ENCODE measurements at places on chromosomes 2 and 18.

DNA sequence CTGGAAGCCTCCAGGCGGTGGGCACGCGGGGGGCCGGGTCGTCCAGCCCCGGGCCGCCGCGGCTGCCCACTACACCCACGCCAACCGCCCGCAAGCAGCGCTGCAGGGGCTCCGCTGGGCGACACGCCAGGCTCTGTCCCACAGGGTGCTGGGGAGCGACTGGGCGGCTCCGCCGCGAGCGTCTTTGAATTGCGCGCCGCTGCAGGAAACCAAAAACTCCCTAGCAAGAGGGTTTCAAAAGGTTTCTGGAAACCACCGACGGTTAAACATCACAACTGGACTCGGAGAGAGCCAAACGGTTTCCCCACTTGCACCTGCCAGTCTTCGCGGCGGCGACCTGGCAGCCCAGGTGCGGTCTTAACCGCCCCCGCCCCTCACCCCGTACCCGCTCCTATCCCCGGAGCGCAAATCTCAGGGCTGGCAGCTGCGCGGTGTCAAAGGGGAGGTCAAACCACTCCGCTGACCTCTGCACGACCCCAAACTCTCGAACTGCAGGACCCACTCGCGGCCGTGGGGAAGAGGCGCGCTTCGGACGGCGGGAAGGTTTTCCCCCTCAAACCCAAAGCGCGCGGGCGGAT is 1.0 kb downstream of the CXCR4 start:
- no peak for DNase-seq

- no peak for DNase-seq
Measured at GRCh38 chr2:113173542-113174375, at the start of gene PSD4. Gene PSD4 (plus strand): TSS chr2:113173971. CDS start chr2:113182457, 8,486 bp downstream.

DNA sequence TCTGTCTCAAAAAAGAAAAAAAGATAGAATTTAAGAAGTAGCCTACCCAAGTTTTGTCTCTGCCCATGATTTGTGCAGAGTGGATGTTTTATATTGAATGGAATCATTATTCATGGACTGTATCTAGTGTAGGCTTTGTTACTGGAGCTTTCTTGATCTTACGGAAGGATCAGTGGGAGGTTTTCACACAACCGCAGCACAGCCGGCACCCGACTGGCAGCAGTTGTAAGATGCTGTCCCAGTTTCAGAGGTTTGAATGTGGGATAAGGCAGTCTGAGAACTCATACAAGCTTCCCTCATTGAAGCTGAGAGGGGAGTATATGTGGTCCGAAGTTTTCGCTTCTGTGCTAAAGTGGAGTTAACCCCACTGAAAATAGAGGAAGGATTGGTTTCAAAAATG is 19.7 kb upstream of the SAG start:
- DNase-seq = no peak

- DNase-seq = no peak
Measured at GRCh38 chr2:236896688-236897087, 189.0 kb upstream of the COPS8 start.

DNA sequence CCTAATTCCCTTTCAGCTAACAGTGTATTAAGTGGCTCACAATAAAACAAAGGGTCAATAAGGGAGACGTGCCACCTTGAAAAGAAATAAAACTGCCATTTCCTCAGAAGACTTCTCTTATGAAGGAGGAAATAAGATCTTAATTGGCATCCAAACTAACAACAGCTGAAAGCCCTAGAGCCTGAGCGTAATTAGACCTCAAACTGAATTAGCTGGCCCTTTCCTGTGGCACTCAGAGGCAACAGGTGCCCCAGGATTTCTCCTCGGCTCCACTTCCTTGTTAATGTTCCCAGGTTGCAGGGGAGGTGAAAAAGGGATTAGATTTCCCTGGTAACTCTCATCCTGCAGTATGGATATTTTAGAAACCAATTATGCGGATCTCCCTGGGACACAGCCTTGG is 804.3 kb downstream of the DCDC2C start:
- no peak for DNase-seq

- no peak for DNase-seq
Measured at GRCh38 chr2:235611756-235612155, 117.9 kb downstream of the AGAP1 start.

DNA sequence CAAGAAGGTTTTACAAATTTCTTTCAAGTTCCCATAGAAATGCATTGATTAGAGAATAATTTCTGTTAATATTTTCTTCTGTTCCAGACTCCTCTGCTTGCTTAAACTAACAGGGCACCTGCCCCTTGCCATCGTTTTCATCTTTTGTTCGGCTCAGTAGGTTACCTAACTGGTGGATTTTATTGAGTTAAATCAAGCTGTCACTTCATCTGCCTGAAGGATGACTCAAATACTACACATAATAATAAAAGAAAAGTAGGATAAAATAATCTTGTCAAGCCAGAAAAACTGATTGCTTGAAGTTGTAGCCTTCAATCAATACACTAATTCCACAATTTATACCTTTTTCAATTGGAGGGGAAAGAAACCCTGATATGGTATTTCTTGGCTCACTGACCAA is 234.0 kb downstream of the NR4A2 start:
- no peak for DNase-seq
